Adrenal gland (tissue), 19 donors: ENCODE measurements at places on chromosomes 6 and 20. TPM values are rescaled to one million over a fixed set of nuclear protein-coding genes. Genes with fewer than 3 reads are reported as not detected.

ABCC10 gene
- total RNA-seq: 40.0 TPM

EDN3 gene
- 0.33 TPM for total RNA-seq

ADGB gene
- total RNA-seq: not detected

EYA2 gene
- total RNA-seq: 1.8 TPM

BIRC7 gene
- not detected for total RNA-seq

TMEM151B gene
- total RNA-seq: 3.3 TPM

GRM1 gene
- total RNA-seq: 0.06 TPM

BNIP5 gene
- total RNA-seq: not detected

MUC21 gene
- not detected for total RNA-seq

- H3K27ac ChIP-seq: peak overlapping the region; percentile 58
- H3K4me1 ChIP-seq: peaks cover 13% of the 10 kb centered on the region
- H3K27me3 ChIP-seq: no peaks in the 10 kb centered on the region
- H3K36me3 ChIP-seq: peaks cover 20% of the 10 kb centered on the region
Measured at GRCh38 chr6:18242062-18242851, 22.1 kb downstream of the DEK start.

GRCh38 chr6:7246401-7247178, 66.4 kb downstream of the SSR1 start:
- H3K4me3 ChIP-seq: no peak overlapping the region
- H3K27me3 ChIP-seq: no peaks in the 10 kb centered on the region
- H3K4me1 ChIP-seq: peaks cover 8% of the 10 kb centered on the region
- H3K36me3 ChIP-seq: no peaks in the 10 kb centered on the region
- H3K27ac ChIP-seq: no peak overlapping the region
- no peak for DNase-seq

GRCh38 chr6:123945386-123945785, 141.7 kb downstream of the NKAIN2 start:
- H3K36me3 ChIP-seq: no peaks in the 10 kb centered on the region
- no peaks in the 10 kb centered on the region for H3K4me1 ChIP-seq
- no peak for DNase-seq
- H3K4me3 ChIP-seq: no peak overlapping the region

GRCh38 chr6:41970436-41970846, 28.8 kb upstream of the CCND3 start:
- H3K4me1 ChIP-seq: no peaks in the 10 kb centered on the region
- no peaks in the 10 kb centered on the region for H3K36me3 ChIP-seq
- H3K27me3 ChIP-seq: no peaks in the 10 kb centered on the region
- H3K4me3 ChIP-seq: no peak overlapping the region

DNA sequence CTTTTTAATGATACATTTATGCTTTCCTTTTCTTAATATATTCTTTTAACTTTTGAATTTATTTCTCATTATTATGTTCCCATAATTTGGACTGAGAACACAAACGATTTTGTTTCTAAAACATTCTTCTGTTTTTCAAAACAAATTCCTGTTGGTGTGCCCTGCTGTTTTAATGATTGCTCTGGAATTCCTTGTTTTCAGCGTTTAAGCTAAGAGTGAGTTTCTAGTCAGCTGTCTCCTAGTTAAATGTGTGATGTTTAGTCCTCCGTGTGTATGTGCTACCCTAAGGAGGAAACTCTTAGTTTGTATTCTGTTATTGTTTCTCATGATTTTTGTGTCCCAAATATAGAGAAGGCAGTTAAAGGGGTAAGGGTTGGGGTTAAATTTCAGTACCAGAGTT, 306.1 kb upstream of the RGS17 start:
- no peaks in the 10 kb centered on the region for H3K27me3 ChIP-seq
- H3K36me3 ChIP-seq: no peaks in the 10 kb centered on the region
- no peak overlapping the region for H3K27ac ChIP-seq
- no peaks in the 10 kb centered on the region for H3K4me1 ChIP-seq

DNA sequence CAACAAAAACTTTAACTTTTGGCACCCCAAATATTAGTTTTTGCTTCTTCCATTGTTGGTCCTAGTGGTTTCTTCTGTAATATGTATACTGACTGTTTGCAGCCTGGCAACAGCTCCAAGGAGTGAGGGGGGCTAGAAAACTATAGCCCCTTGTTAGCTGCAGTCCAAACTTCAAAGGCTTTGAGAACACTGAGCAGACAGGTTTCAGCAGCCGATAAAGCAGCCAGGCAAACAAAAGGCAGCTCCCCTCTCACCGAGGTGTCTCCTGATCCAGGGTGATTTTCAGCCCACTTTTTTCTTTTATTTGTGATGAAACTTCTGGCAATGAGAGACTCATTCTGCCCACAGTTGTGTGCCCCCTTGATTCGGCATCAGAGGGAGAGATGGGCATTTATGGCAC, 80.7 kb downstream of the OLIG3 start:
- no peaks in the 10 kb centered on the region for H3K36me3 ChIP-seq
- peaks cover 7% of the 10 kb centered on the region for H3K27me3 ChIP-seq
- no peak for DNase-seq
- peaks cover 6% of the 10 kb centered on the region for H3K4me1 ChIP-seq
- no peak overlapping the region for H3K4me3 ChIP-seq

GRCh38 chr6:148892247-148892646, 145.4 kb downstream of the UST start:
- no peak overlapping the region for H3K27ac ChIP-seq
- peaks cover 9% of the 10 kb centered on the region for H3K4me1 ChIP-seq
- no peak for DNase-seq
- no peaks in the 10 kb centered on the region for H3K36me3 ChIP-seq

DNA sequence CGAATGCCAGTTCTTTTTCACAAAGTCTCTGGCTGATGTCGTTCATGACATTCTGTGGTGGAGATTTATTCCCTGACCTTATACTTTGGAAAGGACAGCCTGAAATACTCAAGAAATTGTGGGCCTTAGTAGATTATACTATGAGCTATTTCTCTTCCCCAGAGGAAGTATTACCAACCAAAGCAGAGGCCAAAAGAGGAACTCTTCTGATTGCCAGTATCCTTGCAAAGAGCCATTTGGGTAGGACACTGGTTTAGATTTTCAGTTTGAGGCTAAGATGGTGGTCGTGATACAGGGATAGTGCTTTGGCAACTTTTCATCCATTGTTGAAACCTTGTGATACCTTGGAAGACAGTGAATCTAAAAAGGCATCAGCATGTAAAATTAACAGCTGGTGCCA, 327.3 kb downstream of the HACE1 start:
- DNase-seq: no peak
- peaks cover 9% of the 10 kb centered on the region for H3K4me1 ChIP-seq
- H3K4me3 ChIP-seq: no peak overlapping the region
- no peaks in the 10 kb centered on the region for H3K36me3 ChIP-seq
- H3K27ac ChIP-seq: no peak overlapping the region

DNA sequence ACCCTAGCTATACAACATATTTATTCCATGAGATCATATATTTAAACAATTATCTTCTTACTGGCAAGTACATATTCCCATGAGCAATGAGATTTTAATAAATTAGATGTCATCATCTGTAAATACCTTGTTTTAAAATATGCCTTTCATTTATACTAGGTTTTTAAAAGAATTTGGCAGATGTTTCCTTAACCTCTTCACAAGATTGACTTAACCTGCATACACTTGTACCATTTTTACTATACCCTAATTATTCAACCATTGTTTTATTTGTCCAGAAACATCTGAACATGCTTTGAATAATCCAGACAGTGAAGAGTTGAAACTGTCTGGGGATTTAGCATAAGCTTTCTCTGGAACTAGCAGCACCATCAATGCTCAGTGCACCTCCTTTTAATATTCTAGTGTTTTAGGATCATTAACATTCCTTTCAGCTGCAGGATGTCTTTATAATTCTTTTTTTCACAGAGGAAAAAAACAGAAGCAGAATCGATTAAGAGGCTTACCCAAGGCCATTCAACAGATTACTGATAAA, 188.0 kb upstream of the TENT5A start:
- no peak overlapping the region for H3K27ac ChIP-seq
- no peak for DNase-seq
- H3K4me1 ChIP-seq: no peaks in the 10 kb centered on the region
- no peak overlapping the region for H3K4me3 ChIP-seq

DNA sequence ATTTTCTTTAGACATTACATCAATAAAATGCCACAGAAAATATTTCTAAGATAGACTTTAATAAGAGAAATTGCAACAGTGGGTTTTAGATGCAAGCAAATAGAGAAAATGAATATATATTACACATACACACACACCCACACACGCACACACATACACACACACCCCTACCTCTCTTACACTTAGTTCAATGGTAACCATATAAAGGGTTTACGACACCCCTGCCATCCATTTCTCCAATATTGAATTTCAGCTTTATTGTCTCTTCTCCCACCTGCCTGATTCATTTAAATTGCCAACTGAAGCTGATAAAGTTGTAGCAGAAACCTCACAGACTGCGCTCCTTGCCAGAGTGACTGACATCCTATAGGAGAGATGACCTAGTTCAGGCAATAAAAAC, 154.6 kb downstream of the ADAT2 start:
- H3K27me3 ChIP-seq: no peaks in the 10 kb centered on the region
- no peak overlapping the region for H3K27ac ChIP-seq
- no peak for DNase-seq
- H3K4me3 ChIP-seq: no peak overlapping the region
- no peaks in the 10 kb centered on the region for H3K36me3 ChIP-seq

DNA sequence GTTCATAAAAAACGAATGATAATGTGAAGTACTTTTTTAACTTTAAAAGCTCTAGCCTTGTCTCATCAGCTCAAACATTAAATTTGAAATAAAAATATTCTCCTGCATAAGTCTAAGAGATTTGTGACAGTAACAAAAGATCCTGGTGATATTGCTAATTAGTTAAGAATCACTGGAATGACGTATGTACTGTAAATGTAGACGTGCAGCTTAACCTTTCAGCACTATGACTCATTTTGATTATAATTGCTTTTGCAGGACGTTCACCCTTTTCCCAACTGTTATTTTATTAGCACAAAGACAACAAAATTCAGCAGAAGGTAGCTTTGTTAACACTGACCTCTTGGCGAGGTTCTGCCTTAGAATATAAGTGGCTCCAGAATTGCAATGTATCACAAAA, 68.6 kb downstream of the TENT5A start:
- no peak overlapping the region for H3K27ac ChIP-seq
- DNase-seq: no peak
- H3K4me3 ChIP-seq: no peak overlapping the region
- no peaks in the 10 kb centered on the region for H3K27me3 ChIP-seq

- H3K4me1 ChIP-seq: no peaks in the 10 kb centered on the region
- no peaks in the 10 kb centered on the region for H3K36me3 ChIP-seq
- H3K4me3 ChIP-seq: no peak overlapping the region
- peak; percentile 35 for DNase-seq
- no peak overlapping the region for H3K27ac ChIP-seq
- H3K27me3 ChIP-seq: no peaks in the 10 kb centered on the region
Measured at GRCh38 chr6:109701774-109702173, 10.7 kb downstream of the FIG4 start.

- no peaks in the 10 kb centered on the region for H3K27me3 ChIP-seq
- no peak overlapping the region for H3K4me3 ChIP-seq
- H3K36me3 ChIP-seq: no peaks in the 10 kb centered on the region
- DNase-seq: peak; percentile 22
- peaks cover 12% of the 10 kb centered on the region for H3K4me1 ChIP-seq
Measured at GRCh38 chr20:51700809-51701285, 67.3 kb downstream of the ATP9A start.

- no peak overlapping the region for H3K27ac ChIP-seq
- H3K36me3 ChIP-seq: no peaks in the 10 kb centered on the region
- H3K4me3 ChIP-seq: no peak overlapping the region
Measured at GRCh38 chr6:36383606-36384005, 3.9 kb downstream of the ETV7 start.

DNA sequence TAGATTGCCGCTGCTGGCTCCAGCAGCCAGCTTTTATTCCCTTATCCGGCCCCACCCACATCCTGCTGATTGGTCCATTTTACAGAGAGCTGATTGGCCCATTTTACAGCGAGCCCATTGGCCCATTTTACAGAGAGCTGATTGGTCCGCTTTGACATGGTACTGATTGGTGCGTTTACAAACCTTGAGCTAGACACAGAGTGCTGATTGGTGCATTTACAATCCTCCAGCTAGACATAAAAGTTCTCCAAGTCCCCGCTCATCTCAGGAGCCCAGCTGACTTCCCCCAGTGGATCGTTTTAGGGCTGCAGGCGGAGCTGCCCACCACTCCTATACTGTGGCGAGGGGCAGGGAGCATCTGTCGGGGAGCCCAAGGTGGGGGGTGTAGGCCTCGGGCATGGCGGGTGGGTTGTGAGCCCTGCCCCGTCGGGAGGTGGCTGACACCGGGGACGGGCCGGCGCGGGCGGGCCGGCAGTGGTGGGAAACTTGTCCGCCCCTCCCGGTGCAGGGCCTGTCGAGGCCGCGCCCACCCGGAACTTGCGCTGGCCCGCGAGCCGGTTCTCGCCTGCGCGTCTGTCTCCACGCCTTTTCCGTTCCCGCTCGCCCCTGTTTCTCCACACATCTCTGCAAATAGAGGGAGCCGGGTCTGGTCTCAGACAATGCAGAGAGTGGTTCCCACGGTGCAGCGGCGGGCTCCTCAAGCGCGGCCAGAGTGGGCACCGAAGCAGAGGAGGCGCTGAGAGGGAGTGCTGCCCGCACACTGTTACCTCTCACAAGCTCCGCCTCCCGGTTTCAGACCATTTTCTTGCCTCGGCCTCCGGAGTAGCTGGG, 86.1 kb upstream of the STMND1 start:
- no peak overlapping the region for H3K27ac ChIP-seq
- no peaks in the 10 kb centered on the region for H3K4me1 ChIP-seq
- H3K27me3 ChIP-seq: no peaks in the 10 kb centered on the region
- H3K36me3 ChIP-seq: no peaks in the 10 kb centered on the region
- no peak overlapping the region for H3K4me3 ChIP-seq

DNA sequence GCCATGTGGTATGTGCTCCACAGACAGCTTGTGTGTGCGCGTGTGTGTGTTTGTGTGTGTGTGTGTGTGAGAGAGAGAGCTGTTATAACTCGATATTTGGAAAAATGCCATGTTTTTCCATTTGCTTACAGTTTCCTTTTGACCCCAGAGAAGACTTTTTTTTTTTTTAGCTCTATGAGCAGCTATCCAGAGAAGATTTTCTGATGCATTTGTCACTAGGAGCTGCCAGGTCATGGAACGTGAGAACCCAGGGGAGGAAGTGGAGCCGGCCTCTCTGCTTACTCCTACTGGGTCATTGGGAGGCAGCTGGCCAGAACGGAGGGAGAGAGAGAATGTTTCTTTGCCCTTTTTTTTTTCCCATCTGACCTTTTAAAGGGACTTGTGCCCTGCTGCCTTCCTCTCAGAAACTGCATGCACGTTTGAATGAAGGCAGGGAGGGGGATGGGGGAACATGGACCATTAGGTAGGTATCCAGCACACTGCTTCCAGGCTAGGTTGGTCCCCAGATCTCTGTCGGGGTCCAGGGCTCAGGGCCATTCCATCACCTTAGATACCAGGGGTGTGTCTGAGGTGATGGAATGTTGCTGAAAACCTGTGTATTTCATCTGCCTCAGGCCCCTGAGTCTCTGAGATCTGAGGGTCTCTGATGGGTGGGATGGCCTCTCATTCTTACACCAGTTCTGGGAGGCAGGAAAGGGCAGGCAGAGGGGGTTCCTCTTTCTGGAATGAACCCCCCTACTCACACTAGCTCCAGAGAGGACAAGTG, 11.2 kb upstream of the MRPS18A start:
- H3K36me3 ChIP-seq: no peaks in the 10 kb centered on the region
- H3K27ac ChIP-seq: no peak overlapping the region
- peak; percentile 70 for DNase-seq
- peaks cover 18% of the 10 kb centered on the region for H3K4me1 ChIP-seq
- no peak overlapping the region for H3K4me3 ChIP-seq

GRCh38 chr20:58649288-58650180, 1.5 kb upstream of the STX16 start:
- H3K4me1 ChIP-seq: peaks cover 8% of the 10 kb centered on the region
- H3K27me3 ChIP-seq: no peaks in the 10 kb centered on the region
- peak overlapping the region; percentile 92 for H3K27ac ChIP-seq
- peak; percentile 26 for DNase-seq
- H3K4me3 ChIP-seq: no peak overlapping the region
